ENCODE measurements at places on chromosomes 2 and 18.

GRCh38 chr18:42053188-42053781 lies 98.3 kb downstream of the PIK3C3 start:
- peak; percentile 57 for DNase-seq

DNA sequence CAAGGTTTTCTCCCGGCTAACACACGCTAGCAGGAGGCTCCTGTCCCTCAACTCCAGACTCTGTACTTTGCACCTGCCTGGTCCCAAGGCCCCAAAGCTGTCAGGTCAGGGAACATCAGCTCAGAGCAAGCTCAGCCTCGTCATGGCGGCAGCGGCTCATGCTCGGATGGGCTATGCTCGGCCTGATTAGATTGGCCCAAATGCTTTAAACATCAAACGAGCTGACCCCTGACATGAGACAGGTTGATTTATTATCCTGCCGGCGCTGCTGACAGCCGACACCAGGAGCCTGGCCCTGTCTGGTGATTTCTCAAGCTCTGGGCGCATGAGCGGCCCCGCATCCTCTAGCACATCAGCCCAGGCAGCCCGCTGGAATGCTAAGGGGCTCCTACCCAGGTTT lies 436.4 kb downstream of the EIPR1 start:
- DNase-seq = no peak

- DNase-seq = peak; percentile 13
Observed at GRCh38 chr18:37476182-37476581, 89.4 kb downstream of the CELF4 start.

DNA sequence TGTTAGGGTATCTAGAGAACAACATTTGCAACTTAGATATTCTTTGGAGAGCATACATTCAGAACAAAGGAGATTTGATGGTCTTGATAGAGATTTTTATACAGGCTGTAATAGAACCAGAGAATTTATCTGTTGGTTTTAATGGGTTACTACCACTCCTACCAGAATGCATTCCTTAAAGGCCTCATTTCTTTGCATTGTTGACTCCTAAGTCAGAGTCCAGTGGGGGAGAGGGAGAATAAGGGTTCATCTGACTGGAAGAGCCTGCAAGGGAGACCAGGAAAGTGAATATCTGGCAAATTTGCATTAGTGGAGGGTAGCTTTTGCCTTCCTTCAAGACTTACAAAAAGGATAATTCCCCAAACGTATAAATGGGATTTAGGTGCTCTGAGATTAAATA lies 29.7 kb downstream of the AGPS start:
- peak; percentile 59 for DNase-seq

DNA sequence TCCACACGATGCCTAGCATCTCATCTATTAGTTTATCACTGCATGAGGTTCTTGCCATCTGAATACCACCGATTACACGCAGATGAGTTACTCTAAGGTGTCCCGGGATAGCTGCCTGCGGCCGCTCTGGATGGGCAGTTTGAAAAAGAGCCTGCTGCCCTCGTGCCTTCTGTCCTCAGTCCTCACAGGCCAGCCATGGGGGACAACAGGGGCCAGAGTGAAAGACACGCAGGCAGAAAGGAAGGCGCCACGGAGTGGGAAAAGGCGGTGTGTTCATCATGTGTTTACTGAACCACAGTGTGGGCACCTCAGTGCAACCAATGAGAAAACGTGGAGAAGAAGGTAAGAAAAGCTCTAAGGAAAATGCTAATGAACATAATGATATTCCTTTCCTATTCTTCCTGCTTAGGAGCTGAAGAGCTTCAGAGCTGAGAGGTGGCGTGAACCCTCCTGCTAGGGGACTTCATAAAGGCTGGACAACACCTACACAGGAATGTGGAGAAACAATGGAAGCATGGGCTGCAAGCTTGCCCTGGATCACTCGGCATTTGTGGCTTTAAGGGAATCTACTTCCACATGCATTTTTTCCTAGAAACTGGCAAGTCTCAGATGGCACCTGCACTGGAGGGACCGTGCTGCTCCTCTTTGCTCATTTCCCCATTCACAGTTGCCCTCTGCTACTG lies 50.9 kb downstream of the CABYR start:
- no peak for DNase-seq

- DNase-seq = peak; percentile 79
Observed at GRCh38 chr2:191555092-191555742, 122.7 kb upstream of the NABP1 start.

- peak; percentile 35 for DNase-seq
Observed at GRCh38 chr2:152627351-152627957, 89.8 kb downstream of the PRPF40A start.
